NCI-H1105 treated with DMSO at 0.1 percent for 48 hours (cell line): ENCODE measurements at places on chromosomes 4 and X.
A peak's percentile ranks its signal among the peaks of the same experiment; 100 is the strongest.

GRCh38 chr4:68905939-68906779 lies 45.4 kb downstream of the UGT2A3 start:
- DNase-seq = peak; percentile 45

GRCh38 chrX:31658360-31658759 lies 586.5 kb upstream of the FTHL17 start:
- peak; percentile 24 for DNase-seq

DNA sequence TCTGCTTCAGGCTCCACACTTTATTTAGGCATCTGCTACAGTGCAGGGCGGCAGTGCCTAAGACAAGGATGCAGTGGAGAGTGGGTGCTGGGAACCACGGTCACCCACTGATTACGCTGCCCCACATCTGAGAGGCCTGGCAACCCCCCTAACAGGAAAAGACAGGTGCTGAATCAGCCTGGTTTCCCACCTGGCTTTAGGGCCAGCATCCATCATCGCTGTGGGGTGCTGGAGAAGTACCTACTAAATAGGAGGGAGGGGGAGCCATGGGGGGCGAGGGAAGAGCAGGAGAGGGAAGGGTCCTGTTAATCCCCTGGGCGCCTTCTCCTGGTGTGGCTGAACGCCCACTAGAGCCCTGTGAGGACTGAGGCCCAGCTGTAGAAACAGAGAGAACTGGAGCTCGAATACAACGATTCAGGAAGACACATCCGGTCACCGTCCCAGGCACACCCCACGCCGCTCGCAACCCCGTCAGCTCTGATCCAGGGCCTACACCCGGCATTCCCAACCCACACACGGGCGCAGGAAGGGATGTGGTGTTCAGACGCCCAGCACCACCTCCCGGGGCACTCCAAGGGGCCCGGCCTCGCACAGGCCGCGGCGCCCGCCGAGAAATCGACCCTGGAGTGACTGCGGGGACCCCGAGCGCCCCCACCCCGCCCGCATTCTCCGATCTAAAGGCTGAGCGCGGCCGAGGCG lies 554 bp downstream of the DCTD start:
- DNase-seq = peak; percentile 11

- no peak for DNase-seq
Measured at GRCh38 chr4:61994036-61994435, 793.9 kb downstream of the ADGRL3 start.

DNA sequence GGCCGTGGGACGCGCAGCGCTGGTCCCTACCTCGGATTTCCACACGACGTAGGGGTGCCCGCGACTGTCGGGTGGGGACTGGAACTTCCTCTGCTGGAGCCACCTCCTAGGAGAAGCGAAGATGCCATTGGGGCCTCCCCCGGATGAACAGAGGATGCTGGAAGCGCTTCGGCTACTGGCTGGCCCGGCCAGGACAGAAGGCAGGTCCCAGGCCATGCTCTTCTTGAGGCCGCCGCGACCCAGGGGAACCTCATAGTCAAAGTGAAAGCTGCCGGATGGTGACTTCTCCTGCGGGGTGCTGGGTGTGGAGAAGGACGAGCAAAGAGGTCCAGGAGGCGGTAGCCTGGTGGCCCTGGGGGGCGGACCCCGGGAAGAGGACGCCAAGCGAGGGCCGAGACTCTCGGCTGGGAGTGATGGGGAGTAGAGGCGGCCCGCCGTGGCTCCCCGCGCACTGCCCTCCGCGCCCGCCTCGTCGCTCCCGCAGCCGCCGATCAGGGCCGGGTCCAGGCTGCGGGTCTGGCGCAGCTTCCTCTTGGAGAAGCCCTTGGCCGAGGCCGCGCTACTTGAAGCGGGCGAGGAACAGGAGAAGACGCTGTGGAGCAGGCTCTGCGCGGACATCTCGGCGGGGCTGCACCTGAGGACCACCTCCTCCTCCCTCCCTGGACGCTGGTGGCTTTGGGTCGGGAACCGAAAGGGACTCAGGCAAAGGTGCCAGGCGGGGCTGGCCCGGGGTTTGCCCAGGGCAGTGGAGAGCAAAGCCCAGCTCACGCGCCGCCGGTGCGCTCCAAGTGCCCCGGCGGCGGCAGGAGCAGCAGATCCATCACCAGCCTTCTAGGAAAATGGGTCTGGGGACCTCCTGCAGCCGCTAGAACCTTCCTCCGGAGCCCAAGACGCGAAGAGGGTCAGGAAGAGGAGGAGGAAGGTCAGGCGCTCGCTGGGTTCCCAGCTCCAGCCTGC lies 1.2 kb downstream of the ARHGAP6 start:
- DNase-seq = no peak

GRCh38 chr4:41366911-41367517 lies 110.3 kb downstream of the UCHL1 start:
- no peak for DNase-seq

- no peak for DNase-seq
Measured at GRCh38 chrX:21926527-21927278, 13.8 kb upstream of the SMS start.

DNA sequence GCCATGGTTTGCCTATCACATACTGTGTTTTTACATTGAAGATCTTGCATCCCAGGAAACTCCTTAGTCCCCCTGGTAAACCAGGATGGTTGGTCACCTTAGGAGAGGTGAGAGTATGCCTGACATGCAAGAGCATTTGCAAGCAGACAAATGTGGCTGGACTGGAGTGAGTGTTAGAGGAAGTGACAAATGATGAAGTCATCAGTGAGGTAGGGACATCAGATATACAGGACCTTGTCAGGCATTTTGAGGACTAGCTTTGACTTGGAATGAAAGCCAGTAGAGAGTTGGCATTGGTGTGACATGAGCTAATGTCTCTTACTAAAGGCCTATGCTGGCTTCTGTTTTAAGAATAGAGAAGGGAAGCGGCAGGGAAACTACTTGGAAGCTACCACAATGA lies 124.9 kb downstream of the FRMPD4 start:
- no peak for DNase-seq

DNA sequence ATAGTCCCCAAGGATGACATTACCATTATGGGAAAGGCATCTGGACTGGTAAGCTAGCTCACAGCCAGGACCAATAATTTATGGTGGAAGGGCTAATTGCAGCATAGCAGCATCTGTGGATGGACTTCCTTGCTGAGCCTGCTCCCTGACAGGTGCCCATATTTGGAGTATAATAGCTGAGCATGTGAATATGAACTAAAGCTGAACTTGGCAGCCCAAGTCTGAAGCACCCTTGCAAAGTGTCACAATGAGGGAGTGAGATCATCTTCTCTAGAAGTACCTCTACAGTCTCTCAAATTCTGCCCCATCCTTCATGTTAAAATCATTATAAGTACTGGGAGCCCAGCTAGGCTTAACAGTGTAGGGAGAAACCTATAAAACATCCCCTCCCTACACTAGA lies 128.2 kb upstream of the INPP4B start:
- no peak for DNase-seq
